ENCODE measurements at places on chromosomes 6 and 20.

DNA sequence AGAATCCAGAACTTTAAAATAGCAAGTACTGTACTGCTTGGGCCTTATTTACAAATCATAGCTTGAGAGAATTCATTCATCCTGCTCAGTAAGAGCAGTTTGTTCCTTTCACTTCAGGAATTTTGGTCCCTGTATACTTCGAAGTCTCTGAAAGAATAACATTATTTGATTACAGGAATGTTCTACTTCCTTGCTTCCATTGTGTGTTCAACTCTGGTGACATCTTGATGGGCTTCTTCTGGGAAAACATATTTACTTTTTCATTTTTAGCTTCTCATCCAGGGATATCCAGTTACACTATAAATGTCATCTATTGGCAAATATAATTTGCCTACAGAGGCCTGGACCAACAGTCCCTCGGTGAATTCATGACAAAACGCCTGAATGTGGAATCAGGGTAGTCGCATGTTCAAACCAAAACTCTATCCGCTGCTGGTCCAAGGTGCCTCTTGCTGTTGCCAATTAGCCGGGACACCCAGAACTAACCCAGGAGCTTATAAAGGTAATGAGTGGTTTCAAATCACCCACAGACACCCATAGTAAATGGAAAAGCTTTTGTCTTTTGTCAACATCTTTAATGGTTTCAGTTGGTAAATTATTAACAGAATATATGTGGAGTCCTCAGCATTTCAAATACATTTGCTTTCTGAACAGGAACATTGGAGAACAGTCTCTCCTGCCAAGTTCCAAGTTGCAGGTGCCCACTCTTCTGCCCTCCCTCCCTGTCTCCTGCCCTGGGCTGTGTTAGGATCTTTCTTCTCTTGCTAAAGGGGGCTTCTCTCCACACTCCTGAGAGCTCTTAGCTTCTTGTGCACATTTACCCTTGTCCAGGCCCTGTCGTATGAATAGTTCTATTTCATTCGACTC lies 162.5 kb upstream of the CITED2 start:
- no peak for DNase-seq

DNA sequence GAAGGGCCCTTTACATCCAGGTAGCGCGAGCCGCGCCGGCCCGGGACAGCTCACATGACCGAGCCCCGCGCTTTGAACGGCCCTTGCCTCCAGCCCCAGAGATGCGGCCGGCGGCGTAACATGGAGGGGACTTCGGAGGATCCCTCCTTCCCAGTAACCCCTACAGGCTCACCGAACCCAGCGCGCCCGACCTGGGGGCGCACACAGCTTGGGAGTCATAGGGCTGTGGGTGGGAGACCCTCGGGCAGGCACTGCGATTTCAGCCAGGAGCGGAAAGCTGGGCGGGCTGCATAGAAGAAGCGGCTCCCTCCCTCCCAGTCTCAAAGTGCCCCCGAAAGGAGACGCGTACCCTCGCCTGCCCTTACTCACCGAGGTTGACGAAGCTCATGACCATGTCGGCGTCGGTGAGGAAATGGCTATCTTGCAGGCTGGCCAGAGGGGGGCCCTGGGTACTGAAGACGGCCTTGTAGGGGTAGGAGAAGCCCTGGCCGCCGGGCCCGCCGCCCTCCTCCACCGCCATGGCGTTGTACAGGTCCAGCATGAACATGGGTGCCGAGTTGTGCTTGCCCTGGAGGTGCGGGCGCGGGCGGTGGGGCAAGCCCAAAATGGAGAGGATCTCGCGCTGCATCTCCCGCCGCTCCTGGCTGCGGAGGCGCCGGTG lies 975 bp downstream of the BMP7 start:
- DNase-seq: no peak

GRCh38 chr6:48476257-48476656 lies 365.3 kb upstream of the PTCHD4 start:
- DNase-seq: no peak

- DNase-seq: no peak
These were observed 27.9 kb downstream of the GHRH start for GRCh38 chr20:37233548-37234253.

GRCh38 chr20:47868236-47868635 lies 83.0 kb upstream of the SULF2 start:
- DNase-seq: no peak

GRCh38 chr6:162942866-162943265 lies 215.1 kb downstream of the PACRG start:
- DNase-seq: no peak

DNA sequence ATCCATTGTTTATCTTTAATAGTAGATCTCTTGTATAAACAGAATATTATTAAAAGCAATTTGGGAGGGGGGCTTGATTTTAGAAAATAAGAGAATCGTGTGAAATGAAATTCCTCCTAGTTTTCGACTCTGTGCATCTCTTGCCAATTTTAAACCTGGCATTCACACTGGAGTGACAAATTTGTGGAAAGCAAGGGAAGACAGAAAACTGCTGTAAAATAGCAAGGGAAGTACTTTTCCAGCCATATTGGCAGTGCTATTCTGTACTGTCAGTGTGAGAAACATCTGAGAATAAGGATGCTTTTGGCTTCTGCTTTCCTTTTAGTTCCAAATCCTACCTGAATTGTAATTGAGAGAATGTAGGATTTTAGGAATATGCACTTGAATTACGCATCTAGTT lies 40.2 kb downstream of the TOP1 start:
- DNase-seq: no peak

DNA sequence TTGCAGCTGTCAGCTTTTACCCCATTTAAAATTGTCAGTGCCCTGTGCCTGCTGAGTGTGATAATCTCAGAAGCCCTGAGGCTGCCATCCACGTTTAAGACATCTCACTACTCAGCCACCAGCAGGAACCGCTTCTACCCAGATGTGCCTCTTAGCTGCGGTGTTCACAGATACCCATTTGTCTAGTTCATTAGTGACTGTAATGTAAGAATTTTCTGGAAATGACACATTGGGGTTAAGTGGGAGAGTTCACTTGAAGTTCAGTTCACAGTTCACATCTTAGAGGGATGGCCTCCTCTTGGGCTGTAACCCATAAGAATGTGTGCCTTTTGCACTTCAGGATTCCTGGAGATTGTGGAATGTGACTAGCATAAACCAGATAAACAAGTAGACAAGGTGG lies 477.7 kb downstream of the BTBD3 start:
- DNase-seq: no peak

- no peak for DNase-seq
These were observed 122.5 kb downstream of the COL9A1 start for GRCh38 chr6:70180183-70180900.

- DNase-seq: no peak
These were observed 119.0 kb downstream of the ISM1 start for GRCh38 chr20:13340088-13340487.

DNA sequence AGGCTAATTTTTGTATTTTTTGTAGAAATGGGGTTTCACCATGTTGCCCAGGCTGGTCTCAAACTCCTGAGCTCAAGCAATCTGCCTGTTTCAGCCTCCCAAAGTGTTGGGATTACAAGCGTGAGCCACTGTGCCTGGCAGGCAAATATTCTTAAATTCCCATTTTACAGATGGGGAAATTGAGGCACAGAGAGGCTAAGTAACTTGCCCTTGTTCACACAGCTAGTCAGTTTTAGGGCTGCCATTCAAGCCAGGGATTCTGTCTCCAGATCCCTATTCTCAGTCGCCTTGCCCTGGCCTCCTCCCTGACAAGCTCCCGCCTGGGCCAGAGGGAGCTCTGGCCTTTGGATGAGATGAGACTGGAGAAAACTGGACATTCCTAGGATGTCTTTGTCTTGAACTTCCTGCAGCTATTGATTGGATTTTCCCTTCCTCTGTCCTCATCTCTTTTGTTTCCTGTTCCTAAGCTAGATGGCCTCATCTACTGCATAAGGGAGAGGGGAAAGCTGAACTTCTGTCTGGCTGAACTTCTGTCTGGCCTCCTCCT lies 90.5 kb downstream of the NDUFAF5 start:
- no peak for DNase-seq

DNA sequence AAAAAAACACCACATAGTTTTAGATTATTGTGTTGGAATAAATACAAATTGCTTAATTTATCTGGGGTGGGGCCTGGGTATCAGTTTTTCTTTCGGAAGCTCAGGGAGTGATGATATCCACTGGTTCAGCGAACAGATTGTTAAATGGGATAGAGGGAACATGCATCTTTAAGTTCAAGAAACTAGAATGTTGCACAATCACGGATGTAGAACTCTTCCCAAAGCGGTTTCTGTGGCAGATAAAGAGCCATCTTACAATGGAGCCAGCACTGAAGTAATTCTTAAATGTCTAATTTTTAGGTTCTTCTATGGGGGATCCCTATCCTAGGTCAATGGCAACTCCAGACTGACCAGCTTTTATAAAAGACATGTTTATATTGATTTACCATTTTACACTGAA lies 9.7 kb upstream of the RMND1 start:
- no peak for DNase-seq

GRCh38 chr6:24245275-24245674 lies 112.6 kb downstream of the DCDC2 start:
- no peak for DNase-seq

GRCh38 chr20:15618110-15618509 lies 955.1 kb downstream of the KIF16B start:
- no peak for DNase-seq

DNA sequence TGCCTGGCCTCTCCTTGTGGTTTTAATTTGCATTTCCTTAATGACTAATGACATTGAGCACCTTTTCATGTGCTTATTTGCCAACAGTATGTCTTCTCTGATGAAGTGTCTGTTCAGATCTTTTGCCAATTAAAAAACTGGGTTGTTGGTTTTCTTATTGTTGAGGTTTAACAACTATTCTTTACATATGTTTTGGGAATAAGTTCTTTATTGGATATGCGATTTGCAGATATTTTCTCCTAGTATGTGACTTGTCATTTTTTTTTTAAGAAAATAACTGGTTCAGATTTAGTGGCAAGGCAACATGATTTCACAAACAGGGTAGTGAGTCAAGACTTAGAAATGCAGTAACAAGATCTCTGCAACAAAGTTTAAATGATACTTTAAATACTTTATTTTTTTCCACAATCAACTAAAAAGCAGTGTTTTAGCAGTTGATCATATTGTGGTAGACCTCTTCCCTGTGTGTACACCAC lies 67.8 kb downstream of the TIAM2 start:
- no peak for DNase-seq

DNA sequence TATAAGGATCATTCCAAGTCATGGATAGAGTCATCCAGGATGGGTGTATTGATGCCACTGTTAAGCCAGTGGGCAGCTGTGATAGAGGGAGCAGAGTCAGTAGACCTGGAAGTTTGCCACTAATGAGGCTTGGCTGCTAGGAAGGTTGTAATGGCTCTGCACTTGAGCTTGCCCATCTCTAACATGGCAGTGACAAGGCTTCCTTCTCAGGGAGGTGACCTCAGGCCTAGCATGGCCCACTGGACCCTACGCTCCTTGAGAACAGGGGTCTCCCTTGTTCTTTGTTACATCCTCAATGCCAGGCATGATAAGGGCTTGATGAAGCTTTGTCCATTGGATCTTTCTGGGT lies 155.1 kb downstream of the CD83 start:
- DNase-seq: no peak

- no peak for DNase-seq
These were observed 246.7 kb downstream of the ALDH8A1 start for GRCh38 chr6:134703206-134703605.

- DNase-seq: no peak
These were observed 83.7 kb downstream of the FYN start for GRCh38 chr6:111789598-111789997.

DNA sequence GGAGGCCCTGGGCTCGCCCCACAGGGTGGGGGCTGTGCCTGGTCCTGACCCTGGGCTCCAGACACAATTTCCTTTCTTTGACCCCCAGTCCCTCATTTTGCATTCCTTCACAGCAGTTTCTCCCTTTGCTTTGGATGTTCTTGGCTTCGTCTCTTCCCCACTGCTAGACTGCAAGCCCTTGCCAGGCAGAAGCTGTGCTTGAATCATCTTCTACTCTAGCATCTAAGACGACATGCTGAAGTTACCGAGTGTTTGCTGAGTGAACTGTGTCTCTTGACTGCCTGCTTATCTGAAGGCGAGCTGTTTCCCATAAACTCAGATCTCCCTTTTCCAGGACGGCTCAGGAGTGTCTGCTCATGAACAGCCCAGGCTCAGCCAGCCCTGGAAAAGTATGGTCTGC lies 14.3 kb upstream of the SYNDIG1 start:
- DNase-seq: no peak

Measured in activated naive CD4-positive, alpha-beta T cell treated with anti-CD3 and anti-CD28 coated beads, Interleukin-2, amount 50 U/mL, for 16 hours (primary cell).